ENCODE measurements at places on chromosomes 3 and 15. TPM values are rescaled to one million over a fixed set of nuclear protein-coding genes. Genes with fewer than 3 reads are reported as not detected.

The C15orf40 gene
- total RNA-seq, result 6.9 TPM

The ACKR2 gene
- 7.9 TPM for total RNA-seq

The BFSP2 gene
- total RNA-seq, result not detected

The HTR3E gene
- not detected for total RNA-seq

The IL17RB gene
- total RNA-seq, result not detected

The PTX3 gene
- 29.2 TPM for total RNA-seq

- H3K27ac ChIP-seq, result no peak overlapping the region
- H3K27me3 ChIP-seq, result no peaks in the 10 kb centered on the region
- no peak overlapping the region for H3K4me3 ChIP-seq
- H3K36me3 ChIP-seq, result no peaks in the 10 kb centered on the region
- no peaks in the 10 kb centered on the region for H3K4me1 ChIP-seq
Measured at GRCh38 chr15:70770863-70771262, 7.5 kb upstream of the UACA start.

GRCh38 chr3:58188921-58189451, 21.8 kb downstream of the DNASE1L3 start:
- peaks cover 8% of the 10 kb centered on the region for H3K4me1 ChIP-seq
- H3K27me3 ChIP-seq, result no peaks in the 10 kb centered on the region
- H3K36me3 ChIP-seq, result no peaks in the 10 kb centered on the region
- no peak overlapping the region for H3K4me3 ChIP-seq
- peak overlapping the region; percentile 28 for H3K27ac ChIP-seq

GRCh38 chr3:127149621-127150310, 43.2 kb upstream of the PRR23E start:
- no peaks in the 10 kb centered on the region for H3K36me3 ChIP-seq
- H3K4me1 ChIP-seq, result no peaks in the 10 kb centered on the region
- H3K27me3 ChIP-seq, result no peaks in the 10 kb centered on the region
- no peak overlapping the region for H3K27ac ChIP-seq

GRCh38 chr3:136146981-136147729, 49.0 kb downstream of the MSL2 start:
- no peak overlapping the region for H3K4me3 ChIP-seq
- H3K36me3 ChIP-seq, result no peaks in the 10 kb centered on the region
- H3K27me3 ChIP-seq, result no peaks in the 10 kb centered on the region
- DNase-seq, result no peak

- peaks cover 70% of the 10 kb centered on the region for H3K4me1 ChIP-seq
- no peak overlapping the region for H3K4me3 ChIP-seq
- H3K27me3 ChIP-seq, result no peaks in the 10 kb centered on the region
- DNase-seq, result no peak
Measured at GRCh38 chr3:127788451-127788909, 33.8 kb downstream of the MGLL start.

GRCh38 chr15:78317145-78317836, 17.9 kb upstream of the SKIC8 start:
- no peaks in the 10 kb centered on the region for H3K36me3 ChIP-seq
- no peaks in the 10 kb centered on the region for H3K27me3 ChIP-seq
- no peaks in the 10 kb centered on the region for H3K4me1 ChIP-seq
- no peak for DNase-seq

- peak overlapping the region; percentile 79 for H3K4me3 ChIP-seq
- peaks cover 57% of the 10 kb centered on the region for H3K4me1 ChIP-seq
- peak overlapping the region; percentile 93 for H3K27ac ChIP-seq
- no peak for DNase-seq
- no peaks in the 10 kb centered on the region for H3K27me3 ChIP-seq
Measured at GRCh38 chr15:73684581-73685455, 635 bp downstream of the CD276 start.

DNA sequence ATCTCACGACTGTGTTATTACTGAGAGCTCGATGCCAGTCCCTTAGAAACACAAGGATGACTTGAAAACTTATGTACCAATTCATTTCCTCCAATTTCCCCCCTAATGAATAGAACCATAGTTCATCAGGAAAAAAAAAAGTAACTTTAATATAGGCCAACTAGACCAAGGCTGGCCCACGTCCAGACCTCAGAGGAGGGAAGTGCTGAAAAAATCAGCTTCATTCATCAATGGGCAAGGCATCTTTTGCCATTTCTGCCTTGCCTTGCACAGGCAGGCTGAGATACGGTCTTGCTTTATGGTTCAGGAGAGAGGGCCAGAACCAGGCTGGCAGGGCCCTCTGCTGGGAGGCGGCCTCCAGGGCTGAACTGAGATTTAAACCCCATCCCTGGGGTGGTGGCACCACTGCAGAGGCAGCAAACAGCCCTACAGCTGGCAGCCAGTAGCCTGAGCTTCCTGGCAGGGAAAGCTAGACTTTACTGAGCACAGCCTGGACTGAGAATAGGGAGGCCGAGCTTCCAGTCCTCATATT, 104.1 kb upstream of the TNFAIP8L3 start:
- no peak overlapping the region for H3K4me3 ChIP-seq
- no peak for DNase-seq
- no peaks in the 10 kb centered on the region for H3K36me3 ChIP-seq
- no peaks in the 10 kb centered on the region for H3K4me1 ChIP-seq
- H3K27ac ChIP-seq, result no peak overlapping the region

DNA sequence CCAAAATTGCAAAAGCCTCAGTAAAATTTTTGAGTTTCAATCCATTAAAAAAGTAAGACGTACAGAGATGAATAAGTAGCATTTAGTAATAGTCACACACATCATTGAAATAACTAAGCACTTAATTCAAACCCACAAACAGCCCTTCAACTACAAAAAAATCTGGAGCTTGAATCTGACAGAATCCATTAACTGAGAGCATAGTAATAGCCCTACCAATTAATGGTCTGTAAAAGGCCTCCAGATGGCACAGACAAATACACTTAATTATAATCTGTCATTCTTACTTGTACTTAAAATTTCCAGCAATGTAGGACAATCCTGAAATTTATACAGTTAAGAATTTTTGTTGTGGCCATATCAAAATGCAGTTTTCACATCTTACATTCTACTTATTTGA, 246.9 kb downstream of the VGLL3 start:
- H3K36me3 ChIP-seq, result no peaks in the 10 kb centered on the region
- no peaks in the 10 kb centered on the region for H3K4me1 ChIP-seq
- H3K27me3 ChIP-seq, result no peaks in the 10 kb centered on the region
- no peak overlapping the region for H3K27ac ChIP-seq

- H3K4me1 ChIP-seq, result peaks cover 20% of the 10 kb centered on the region
- H3K36me3 ChIP-seq, result no peaks in the 10 kb centered on the region
- H3K27ac ChIP-seq, result peak overlapping the region; percentile 78
- DNase-seq, result no peak
- H3K27me3 ChIP-seq, result no peaks in the 10 kb centered on the region
Measured at GRCh38 chr15:57377478-57377847, 1.2 kb downstream of the CGNL1 start.

DNA sequence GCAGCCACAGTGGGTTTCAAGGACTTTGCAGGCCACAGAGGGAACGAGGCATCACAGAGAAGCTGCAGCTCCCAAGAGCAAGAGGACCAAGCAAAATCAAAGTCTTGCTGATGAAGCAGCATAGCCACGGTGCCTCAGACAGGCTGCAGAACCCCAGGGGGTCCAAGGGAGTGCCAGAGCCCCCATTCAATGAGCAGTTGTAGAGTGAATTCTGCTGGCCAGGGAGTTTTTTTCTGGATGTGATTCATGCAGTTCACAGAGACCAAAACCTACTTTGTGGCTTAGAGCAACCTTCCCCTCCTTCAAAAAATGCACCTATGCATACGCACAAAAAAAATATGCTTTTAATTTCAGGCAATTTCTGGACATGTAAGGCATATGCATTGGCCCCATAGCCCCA, 409.0 kb downstream of the VPS13C start:
- H3K4me3 ChIP-seq, result no peak overlapping the region
- H3K27me3 ChIP-seq, result no peaks in the 10 kb centered on the region
- no peak overlapping the region for H3K27ac ChIP-seq

DNA sequence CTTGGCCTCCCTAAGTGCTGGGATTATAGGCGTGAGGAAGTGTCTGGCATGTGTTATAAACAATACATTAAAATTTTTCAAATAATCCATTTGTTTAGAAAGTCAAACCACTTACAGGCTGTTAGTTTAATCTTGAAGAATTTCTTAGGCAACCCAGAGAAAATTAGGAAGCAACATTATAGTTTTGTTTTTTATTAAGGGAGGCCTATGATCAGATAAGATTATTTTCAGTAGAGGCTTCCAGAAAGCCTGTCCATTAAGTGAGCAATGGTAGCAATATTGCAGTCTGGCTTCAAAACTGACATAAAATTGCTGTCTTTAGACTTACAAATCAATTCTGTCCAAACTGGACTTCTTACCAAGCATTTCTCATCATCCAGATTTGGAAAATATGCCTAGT, 49.6 kb downstream of the CD47 start:
- peaks cover 9% of the 10 kb centered on the region for H3K4me1 ChIP-seq
- H3K27me3 ChIP-seq, result no peaks in the 10 kb centered on the region
- no peaks in the 10 kb centered on the region for H3K36me3 ChIP-seq
- H3K4me3 ChIP-seq, result no peak overlapping the region

- H3K36me3 ChIP-seq, result no peaks in the 10 kb centered on the region
- H3K27me3 ChIP-seq, result no peaks in the 10 kb centered on the region
- no peak for DNase-seq
Measured at GRCh38 chr3:182327196-182327681, 466.1 kb upstream of the ATP11B start.

GRCh38 chr3:131544557-131544956, 41.8 kb upstream of the MRPL3 start:
- no peaks in the 10 kb centered on the region for H3K27me3 ChIP-seq
- no peak overlapping the region for H3K27ac ChIP-seq

DNA sequence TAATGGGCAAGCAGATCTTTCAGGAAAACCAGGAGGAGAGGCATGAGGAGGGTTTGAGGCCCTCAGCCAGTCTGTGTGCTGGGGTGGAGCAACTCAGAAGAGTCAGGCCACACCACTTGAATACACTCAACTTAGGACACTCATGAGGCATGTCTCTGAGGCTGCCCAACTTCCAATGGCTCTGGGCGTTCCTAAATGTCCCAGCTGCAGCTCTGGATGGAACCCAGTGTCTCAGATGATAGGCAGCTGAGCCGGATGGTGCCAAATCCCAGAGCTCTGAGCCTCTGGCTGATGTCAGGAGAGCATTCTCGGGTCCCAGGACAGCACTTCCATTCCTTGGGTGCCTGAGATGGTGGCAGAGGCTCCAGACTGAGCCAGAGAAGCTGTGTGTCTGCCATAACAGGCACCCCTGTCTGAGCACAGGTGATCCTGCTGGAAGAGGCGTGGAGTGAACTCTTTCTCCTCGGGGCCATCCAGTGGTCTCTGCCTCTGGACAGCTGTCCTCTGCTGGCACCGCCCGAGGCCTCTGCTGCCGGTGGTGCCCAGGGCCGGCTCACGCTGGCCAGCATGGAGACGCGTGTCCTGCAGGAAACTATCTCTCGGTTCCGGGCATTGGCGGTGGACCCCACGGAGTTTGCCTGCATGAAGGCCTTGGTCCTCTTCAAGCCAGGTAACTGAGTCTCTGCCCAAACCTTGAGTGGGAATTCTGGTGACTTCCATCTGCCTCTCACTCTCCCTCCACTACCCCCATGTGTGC, 2.8 kb downstream of the NR2E3 start:
- no peaks in the 10 kb centered on the region for H3K36me3 ChIP-seq
- no peaks in the 10 kb centered on the region for H3K4me1 ChIP-seq
- no peak overlapping the region for H3K27ac ChIP-seq
- no peak overlapping the region for H3K4me3 ChIP-seq
- no peak for DNase-seq
- H3K27me3 ChIP-seq, result no peaks in the 10 kb centered on the region

DNA sequence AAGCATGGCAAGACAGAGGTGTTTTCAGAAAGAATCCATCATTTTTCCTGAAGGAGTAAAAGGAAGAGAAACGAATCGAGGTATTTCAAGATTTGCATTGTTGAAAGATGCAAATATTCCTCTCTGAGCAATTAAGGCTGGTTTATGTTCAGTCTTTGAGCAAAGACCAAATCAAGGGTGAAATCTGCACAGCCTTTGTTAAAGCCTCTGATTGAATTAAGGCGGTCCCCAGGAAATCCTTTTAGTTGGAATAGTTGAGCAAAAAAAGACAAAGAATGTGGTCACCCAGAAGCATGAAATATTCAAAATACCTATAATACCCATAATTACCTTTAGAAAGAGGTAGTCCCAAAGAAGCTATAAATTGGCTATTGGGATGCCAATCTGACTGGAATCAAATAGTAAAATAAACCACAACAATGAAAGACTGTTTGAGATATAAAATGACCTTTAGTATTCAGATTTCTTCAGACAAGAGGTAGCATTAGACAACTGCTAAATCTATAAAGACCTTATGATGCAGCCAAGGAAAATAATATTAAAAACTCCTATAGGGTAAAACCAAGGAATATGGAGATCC, 1218.1 kb downstream of the ROBO2 start:
- H3K4me3 ChIP-seq, result no peak overlapping the region
- no peak overlapping the region for H3K27ac ChIP-seq
- no peaks in the 10 kb centered on the region for H3K4me1 ChIP-seq
- H3K27me3 ChIP-seq, result no peaks in the 10 kb centered on the region

GRCh38 chr3:62636235-62636826, 238.9 kb downstream of the CADPS start:
- H3K36me3 ChIP-seq, result no peaks in the 10 kb centered on the region
- no peaks in the 10 kb centered on the region for H3K27me3 ChIP-seq
- H3K4me3 ChIP-seq, result no peak overlapping the region

DNA sequence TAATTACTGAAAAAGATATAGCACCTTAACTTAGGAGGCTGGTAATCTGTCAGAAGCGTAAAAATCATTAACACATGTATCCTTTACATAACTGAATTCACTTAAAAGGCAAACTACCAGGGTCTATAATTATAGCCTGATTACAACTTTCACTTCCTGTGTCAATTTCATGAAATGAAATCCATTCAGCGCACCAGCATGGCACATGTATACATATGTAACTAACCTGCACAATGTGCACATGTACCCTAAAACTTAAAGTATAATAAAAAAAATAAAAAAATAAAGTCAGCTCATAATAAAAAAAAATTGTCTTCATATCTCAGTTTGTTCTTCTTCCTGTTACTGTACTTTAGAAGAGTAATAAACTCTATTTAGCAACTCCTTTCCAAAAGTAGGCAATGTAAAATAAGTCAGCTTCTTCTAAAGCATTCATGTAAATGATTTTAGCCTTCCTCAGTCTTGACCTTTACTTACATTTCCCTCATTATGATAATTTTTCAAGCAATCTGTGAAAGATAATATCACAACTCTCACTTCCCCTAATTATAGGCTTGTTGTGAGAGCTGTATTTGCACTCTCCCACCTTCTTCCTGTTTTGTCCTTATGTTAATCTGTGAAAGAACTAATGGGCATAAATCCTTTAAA, 50.1 kb downstream of the KBTBD8 start:
- H3K36me3 ChIP-seq, result no peaks in the 10 kb centered on the region
- no peak for DNase-seq
- no peak overlapping the region for H3K27ac ChIP-seq
- H3K27me3 ChIP-seq, result no peaks in the 10 kb centered on the region

- no peaks in the 10 kb centered on the region for H3K36me3 ChIP-seq
- H3K27me3 ChIP-seq, result no peaks in the 10 kb centered on the region
- H3K4me1 ChIP-seq, result no peaks in the 10 kb centered on the region
- no peak overlapping the region for H3K4me3 ChIP-seq
- DNase-seq, result no peak
Measured at GRCh38 chr3:46209053-46209452, 940 bp upstream of the CCR1 start.
